ENCODE measurements at places on chromosomes 7 and 10.

DNA sequence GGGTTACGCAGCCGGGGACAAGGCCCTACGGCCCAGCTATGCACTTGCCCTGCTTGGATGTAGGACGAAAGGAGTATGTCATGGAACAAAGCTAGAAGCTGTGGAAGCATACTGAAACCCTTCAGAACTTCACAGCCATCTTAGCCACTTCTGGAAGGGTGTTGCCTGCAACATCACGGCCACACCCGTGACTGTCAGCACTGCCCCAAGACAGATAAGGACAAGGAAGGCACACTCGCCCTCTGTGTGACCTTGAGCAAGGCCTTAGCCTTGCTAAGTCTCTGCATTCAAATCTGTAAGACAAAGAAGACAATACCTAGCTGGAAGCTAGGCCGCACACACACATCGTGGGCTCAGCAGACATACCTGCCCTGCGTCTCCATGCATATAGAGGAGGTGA is 352.5 kb upstream of the MGMT start:
- no peaks in the 10 kb centered on the region for H3K4me1 ChIP-seq
- H3K4me3 ChIP-seq: no peak overlapping the region
- peaks cover 9% of the 10 kb centered on the region for H3K36me3 ChIP-seq
- no peak overlapping the region for H3K27ac ChIP-seq
- no peak for DNase-seq

DNA sequence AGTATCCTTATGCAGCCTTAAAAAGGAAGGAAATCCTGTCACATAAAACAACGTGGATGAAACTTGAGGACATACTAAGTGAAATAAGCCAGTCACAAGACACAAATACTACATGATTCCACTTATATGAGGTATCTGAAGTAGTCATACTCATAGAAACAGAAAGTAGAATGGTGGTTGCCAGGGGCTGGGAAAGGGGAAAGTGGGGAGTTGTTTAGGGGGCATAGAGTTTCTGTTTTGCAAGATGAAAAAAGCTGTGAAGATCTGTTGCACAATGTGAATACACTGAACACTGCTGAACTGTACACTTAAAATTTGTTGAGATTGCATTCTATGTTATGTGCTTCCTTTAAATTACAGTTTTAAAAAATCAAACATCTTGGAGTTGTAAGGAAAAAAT is 2.9 kb downstream of the NUP205 start:
- H3K27ac ChIP-seq: no peak overlapping the region
- DNase-seq: no peak
- no peaks in the 10 kb centered on the region for H3K27me3 ChIP-seq
- peaks cover 8% of the 10 kb centered on the region for H3K4me1 ChIP-seq

DNA sequence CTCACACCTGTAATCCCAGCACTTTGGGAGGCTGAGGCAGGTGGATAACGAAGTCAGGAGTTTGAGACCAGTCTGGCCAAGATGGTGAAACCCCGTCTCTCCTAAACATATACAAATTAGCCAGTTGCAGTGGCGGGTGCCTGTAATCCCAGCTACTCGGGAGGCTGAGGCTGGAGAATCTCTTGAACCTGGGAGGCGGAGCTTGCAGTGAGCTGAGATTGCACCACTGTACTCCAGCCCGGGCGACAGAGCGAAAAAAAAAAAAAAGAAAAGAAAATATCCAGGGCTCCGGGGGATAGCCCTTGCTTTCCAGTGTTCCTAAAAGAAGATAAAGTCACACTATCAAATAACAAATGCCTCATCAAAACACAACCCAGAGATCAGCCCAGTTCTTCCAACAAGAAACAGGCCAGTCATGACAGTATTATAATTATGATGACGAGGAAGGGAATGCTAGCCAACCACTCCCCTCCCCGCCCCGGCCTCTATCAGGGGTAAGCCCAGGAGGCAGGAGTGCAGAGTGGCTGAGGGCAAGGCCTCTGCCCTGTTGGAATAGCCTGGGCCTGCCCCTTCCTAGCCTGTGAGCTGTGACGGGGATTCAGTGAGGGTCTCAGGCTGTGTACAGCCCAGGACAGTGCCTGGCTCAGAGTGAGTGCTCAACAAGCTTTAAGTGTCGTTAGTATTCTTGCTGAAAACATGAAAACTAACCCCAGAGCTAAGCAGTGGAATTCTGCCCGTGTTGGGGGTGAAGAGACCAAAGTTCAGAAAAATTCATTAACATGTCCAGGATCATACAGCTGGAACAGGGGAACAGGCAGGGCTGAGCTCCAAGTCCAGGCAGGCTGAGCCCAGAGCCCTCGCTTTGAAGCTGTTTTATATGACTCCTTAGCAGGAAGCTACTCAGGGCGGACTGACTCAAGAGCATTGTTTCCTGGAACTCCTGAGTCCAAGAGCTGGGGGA is 54.3 kb downstream of the FAM241B start:
- H3K27me3 ChIP-seq: peaks cover 67% of the 10 kb centered on the region
- no peaks in the 10 kb centered on the region for H3K36me3 ChIP-seq
- no peak overlapping the region for H3K4me3 ChIP-seq
- no peak for DNase-seq
- H3K4me1 ChIP-seq: peaks cover 21% of the 10 kb centered on the region

DNA sequence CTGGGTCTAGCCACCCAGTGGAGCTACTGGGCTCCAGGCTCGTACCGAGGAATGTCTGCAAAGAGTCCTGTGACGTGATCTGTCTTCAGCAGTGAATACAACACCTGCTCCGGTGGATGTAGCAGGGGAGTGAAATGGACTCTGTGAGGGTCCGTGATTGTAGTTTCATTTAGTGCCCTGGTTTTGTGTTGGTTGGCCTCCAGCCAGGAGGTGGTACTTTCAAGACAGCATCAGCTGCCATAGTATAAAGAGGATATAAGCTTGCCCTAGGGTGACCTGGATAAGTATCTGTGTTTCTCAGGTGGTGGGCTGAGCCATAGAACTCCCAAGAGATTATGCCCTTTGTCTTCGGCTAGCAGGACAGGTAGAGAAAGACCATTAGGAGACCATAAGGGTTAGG is 24.6 kb upstream of the WNT2 start:
- no peak overlapping the region for H3K4me3 ChIP-seq
- no peak overlapping the region for H3K27ac ChIP-seq
- H3K36me3 ChIP-seq: no peaks in the 10 kb centered on the region

- H3K27ac ChIP-seq: no peak overlapping the region
- DNase-seq: no peak
- no peak overlapping the region for H3K4me3 ChIP-seq
- H3K4me1 ChIP-seq: no peaks in the 10 kb centered on the region
Measured at GRCh38 chr10:79943871-79944270, 5.0 kb downstream of the SFTPD start.

DNA sequence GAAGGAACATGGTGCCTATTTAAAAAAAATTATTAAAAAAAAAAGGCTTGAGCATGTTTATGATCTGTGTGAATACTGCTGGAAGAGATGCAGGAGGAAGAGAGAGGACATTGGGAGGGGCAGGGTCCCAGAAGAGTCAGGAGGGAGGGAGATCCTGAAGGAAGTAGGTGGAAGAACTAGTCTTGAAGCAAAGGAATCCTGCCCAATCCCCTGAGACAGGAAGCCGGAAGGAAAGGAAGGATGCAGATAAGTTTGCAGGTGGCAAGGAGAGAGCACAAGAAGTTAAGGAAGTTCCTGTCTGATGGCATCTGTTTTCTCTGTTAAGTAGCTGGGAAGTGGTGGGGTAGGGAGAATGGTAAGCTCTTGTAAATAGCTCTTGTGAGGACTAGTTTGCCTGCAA is 318.5 kb downstream of the DOCK4 start:
- DNase-seq: no peak
- H3K4me3 ChIP-seq: no peak overlapping the region
- no peaks in the 10 kb centered on the region for H3K27me3 ChIP-seq
- no peaks in the 10 kb centered on the region for H3K4me1 ChIP-seq
- no peaks in the 10 kb centered on the region for H3K36me3 ChIP-seq
- no peak overlapping the region for H3K27ac ChIP-seq

Measured in HFFc6 (cell line).